ENCODE measurements at places on chromosomes 13 and 19.
A peak's percentile ranks its signal among the peaks of the same experiment; 100 is the strongest.

DNA sequence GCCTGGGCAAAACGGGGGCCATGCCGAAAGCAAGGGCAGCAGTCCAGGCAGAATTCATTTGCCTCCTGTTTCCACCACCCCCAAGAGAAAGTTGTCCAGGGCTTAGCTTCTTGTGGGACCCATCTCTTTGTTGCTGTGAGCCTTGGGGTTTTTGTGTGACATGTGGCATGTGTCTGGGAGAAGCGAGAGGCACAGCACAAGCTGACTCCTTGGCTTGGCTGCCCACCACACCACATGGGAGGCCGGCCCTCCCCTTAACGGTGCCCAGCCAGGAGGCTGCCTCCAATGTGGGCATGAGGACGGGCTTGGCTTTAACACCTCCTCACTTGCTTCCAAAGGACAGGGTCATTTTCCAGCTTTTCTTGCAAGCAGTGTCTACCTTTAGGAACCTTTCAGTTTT, 81.6 kb downstream of the ZNF536 start:
- DNase-seq = peak; percentile 29

DNA sequence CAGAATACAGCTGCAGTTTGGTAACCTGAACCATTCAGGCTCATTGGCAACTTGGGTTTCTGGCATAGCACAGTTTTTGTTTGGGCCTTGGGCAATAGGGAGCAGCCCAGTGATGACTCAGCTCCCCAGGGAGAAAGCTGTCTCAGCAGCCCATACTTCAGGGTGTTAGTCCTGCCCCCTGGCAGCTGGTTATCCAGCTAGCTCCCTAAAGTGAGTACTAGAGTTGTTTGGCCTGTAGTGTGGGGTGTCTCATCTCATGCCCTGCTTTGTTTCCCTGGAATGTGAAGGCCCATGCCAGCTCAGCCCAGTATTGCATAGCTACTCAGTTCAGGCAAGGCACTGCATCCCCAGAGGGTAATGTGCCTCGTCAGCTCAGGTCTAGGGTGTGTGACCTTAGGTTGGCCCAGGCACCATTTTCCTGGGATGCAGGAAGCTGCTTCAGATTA, 18.2 kb upstream of the ZNF543 start:
- DNase-seq = no peak

GRCh38 chr13:108283110-108283509, 13.6 kb downstream of the TNFSF13B start:
- no peak for DNase-seq

- DNase-seq = no peak
Observed at GRCh38 chr13:64071352-64071751, 2655.7 kb upstream of the PCDH20 start.

GRCh38 chr19:28498404-28498976, 714.5 kb downstream of the UQCRFS1 start:
- no peak for DNase-seq

GRCh38 chr13:95207769-95208366, 93.4 kb downstream of the ABCC4 start:
- DNase-seq = no peak

DNA sequence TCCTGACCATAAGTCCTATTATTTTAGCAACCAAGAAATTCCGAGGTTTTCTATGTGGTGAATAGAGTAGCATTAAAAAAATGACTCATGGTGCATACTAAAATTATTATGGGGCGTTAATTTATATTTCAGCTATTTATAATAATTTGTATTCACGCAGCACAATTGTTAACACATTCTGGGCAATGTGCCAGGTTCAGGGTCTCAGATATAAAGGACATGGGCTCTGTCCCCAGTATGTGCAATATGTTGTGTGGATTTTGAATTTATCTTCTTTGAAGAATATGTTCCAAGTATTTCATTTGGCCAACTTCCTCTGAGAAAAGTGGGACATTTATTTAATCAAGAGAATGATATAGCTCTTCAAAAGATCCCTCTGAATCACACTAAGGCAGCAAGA, 1434.7 kb upstream of the PRR20A start:
- DNase-seq = no peak

Measured in cerebellar nuclear complex (tissue), 1 donor.